H9 (cell line): ENCODE measurements at places on chromosomes 4 and X. TPM values are rescaled to one million over a fixed set of nuclear protein-coding genes. Genes with fewer than 3 reads are reported as not detected.

Gene NOX1
- total RNA-seq: not detected in 2 replicates

Gene FGFBP2
- total RNA-seq: not detected in 2 replicates

GRCh38 chr4:175369087-175369486, 443.0 kb downstream of the GPM6A start:
- no peak for DNase-seq

DNA sequence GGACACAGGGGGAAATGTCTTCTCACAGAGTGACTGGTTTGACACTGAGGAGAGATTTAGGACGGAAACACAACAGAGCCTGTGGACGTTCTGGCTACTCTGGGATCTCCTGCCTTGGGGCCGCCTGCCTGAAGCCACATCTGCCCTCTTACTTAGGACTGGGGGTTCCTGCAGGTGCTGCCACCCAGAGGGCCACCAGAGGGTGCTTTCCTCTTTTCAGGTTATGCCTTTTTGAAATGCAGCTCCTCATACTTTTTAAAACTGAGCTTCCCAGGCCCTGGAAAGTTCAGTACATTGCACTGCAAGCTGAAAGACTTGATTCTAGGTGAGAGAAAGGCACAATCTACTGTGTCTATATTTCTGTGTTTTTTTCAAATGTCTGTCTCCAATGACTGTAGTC, 92.2 kb upstream of the PGRMC2 start:
- peak; percentile 52 for DNase-seq

- no peak for DNase-seq
Observed at GRCh38 chr4:149175549-149175948, 640.1 kb downstream of the IQCM start.

- DNase-seq: no peak
Observed at GRCh38 chr4:142861351-142861750, 15.2 kb upstream of the INPP4B start.

DNA sequence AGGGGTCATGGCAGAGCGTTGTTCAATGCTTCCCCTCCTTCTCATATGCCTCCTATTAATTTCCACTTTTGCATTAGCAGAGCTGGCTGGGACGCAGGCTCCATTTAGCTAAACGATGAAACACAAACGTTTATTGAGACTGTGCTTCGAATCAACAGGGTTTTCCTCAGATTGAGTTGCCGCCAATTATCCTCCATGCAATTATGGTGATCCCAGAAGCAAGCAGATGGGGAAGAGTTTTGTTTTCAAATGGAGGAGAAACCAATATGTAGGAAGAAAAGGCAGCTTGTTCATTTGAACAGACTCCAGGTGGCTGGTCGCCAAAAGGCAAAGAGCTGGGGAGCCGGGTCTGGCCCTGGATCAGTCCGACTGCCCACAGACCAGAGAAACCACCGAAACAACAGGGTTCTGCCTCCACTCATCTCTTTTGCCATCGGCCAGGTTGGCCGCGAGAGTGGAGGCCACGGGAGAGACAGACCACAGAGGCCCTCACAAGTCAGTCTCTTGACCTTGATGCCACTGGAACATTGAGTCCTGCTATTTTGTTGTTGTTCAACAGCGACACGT, 184.8 kb downstream of the GBA3 start:
- no peak for DNase-seq

DNA sequence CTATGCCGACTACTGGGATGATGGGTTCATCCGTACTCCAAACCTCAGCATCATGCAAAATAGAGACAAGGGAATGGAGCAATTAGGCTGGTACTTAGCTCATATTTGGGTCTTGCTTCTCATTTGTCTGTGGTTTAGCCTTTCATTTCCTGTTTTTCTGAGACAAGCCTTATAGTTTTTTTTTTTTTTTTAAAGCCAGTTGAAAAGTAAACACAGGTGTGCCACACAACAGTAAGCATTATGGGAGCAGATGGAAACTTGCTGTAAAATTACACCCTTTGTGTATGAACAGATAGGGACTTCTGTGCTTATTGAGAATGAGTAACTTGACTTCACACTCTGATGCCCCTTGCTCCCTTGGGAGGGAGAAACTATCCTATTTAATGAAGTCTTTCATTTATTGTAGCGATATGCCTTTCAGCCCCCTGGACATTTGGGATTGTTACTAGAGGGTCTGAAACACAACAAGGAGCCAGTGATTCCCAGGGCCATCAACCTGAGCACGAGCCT, 13.7 kb downstream of the RASSF6 start:
- no peak for DNase-seq

- no peak for DNase-seq
Observed at GRCh38 chrX:148517176-148517575, 16.8 kb downstream of the AFF2 start.

DNA sequence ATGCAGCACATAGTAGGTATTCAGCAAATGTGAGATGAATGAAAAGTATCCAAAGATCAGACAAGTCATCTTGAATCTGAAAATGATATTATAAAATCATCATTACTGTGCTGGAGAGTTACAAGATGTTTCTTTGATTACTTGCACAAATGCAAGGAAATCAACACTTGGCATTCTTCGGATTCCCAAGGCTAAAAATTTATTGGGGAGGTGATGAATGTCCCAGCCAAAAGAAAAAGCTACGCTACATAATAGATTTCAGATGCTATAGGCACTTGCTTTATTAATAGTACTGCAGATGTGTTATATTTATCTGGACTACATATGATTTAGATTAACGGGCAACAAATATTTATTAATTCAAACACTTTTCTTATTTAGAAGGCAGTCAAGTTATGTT, 286.7 kb upstream of the TENM3 start:
- DNase-seq: no peak

DNA sequence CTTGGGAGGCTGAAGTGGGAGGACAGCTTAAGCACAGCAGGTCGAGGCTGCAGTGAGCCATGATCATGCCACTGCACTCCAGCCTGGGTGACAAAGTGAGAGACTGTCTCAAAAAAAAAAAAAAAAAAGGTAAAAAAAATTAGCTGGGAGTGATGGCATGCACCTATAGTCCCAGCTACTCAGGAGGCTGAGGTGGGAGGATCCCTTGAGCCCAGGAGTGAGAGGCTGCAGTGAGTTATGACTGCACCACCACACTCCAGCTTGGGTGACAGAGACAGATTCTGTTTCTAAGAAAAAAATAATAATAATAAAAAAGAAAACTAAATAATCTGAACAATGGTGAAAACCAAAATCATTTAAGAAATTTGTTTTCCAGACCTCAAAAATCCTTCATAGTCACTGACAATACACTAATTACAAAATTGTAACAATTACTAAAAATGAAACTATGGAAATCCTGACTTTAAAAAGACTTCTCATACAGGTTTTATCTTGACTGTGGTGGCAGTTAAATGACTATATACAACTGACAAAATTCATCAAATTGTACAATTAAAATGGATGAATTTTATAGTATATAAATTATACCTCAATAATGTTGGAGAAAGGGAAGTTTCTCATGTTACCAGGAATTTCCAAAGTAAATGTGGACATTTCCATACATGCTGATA, 31.3 kb downstream of the PHF8 start:
- no peak for DNase-seq

- DNase-seq: no peak
Observed at GRCh38 chr4:65383589-65384305, 286.5 kb downstream of the EPHA5 start.

DNA sequence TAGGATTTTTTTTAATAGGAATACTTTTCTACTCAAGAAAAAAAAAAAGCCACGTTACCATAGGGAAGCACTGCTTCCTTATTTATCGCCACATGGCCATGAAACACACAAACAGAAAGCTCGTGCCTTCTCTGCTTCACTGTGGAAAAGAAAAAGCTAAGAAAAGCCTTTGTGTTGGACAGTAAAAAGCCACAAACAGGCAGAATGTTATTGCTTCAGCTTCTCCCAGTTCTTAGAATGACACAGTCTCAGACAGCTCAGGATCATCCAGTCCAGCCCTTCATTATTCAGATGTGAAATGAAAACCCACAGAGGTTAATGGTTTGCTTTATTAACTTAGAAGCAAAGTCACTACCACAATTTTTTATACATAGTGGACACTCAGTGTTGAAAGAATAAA, 181.6 kb upstream of the NOCT start:
- DNase-seq: no peak

- no peak for DNase-seq
Observed at GRCh38 chrX:154371789-154372300, 2.6 kb downstream of the FLNA start.

DNA sequence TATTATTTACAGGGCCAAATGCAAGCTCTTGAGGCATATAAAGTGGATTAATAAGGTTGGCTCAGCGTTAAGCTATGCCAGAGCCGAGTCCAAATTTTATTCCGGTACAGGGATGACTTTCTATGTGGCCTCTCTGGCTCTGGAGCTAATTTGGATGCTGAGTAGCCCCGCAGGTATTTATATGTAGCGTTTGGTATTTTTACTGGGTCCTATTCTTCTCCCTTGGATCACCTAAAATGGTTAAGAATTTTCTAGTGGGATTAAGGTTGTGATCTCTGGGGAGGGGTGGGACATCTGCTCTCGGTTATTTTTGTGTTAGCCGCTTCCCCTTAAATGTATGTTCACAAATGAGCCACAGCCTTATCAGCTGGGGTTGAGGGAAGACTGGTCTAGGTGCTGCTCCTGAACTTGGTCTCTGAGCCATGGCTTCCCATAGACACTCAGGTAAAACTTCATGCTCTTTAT, 49.4 kb downstream of the FHL1 start:
- no peak for DNase-seq

DNA sequence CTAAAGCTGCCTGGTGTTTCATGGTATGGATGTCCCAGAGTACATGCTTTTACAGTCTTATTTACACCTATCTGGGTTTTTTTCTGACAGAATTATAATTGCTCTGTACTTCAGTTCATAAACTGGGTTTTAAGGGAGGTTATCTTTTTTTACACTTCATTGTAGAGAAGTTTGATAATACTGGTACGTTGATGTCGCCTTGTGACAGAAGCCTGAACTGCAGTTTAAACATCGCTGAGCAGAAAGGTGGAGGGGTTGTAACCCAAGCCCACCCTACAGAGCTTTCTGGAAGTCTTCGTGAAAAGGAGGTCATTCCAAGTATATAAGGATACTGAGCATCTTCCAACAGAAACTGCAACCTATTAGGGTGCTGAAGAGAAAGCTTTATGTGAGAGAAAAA, 46.4 kb downstream of the BEX1 start:
- no peak for DNase-seq
